ENCODE measurements at places on chromosomes 2 and 18.

DNA sequence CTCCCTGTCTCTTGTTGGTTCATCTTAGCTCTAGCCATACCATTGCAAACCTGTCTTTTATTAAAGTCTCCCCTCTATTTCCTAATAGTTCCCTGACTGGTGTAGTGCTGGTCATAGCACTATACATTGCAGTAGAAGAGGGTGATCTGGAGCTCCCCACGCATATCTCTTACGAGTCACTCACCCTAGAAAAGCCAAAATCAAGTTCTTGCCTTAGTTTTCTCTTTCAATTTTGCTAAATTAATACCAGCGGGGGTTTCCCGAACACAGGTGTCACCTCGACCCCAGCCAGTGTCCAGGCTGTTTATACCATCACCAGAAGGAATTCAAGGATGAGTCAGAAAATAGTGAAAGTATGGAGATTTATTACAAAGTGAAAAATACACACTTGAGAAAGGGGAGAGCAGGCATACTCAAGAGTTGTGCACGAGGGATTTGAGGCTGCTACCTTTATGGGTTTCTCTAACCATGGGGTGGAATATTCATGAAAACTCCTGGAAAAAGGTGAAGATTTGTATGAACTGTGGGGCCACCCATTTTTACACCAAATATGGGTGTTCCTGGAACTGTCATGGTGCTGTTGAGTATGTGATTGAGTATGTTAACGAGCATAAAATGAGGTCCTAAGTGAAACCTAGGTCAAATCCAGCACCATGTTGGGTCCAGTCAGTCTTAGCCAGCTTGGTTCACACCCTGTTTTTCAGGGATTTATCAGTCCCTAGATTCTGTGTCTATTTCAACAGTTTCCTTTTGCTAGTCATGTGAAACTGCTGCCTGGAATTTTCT is 20.2 kb downstream of the PROKR1 start:
- H3K4me1 ChIP-seq, result peaks cover 18% of the 10 kb centered on the region
- no peak overlapping the region for H3K4me3 ChIP-seq
- peak; percentile 50 for DNase-seq
- no peaks in the 10 kb centered on the region for H3K36me3 ChIP-seq
- H3K27me3 ChIP-seq, result peaks cover 13% of the 10 kb centered on the region

GRCh38 chr2:137797641-137798040 is 166.6 kb upstream of the HNMT start:
- H3K36me3 ChIP-seq, result peaks cover 1% of the 10 kb centered on the region
- no peak overlapping the region for H3K27ac ChIP-seq
- peaks cover 6% of the 10 kb centered on the region for H3K27me3 ChIP-seq
- H3K4me1 ChIP-seq, result no peaks in the 10 kb centered on the region

GRCh38 chr2:28663359-28663758 is 88.3 kb upstream of the PPP1CB start:
- H3K4me3 ChIP-seq, result no peak overlapping the region
- no peaks in the 10 kb centered on the region for H3K36me3 ChIP-seq
- H3K27ac ChIP-seq, result no peak overlapping the region
- no peaks in the 10 kb centered on the region for H3K27me3 ChIP-seq
- no peak for DNase-seq

- H3K4me3 ChIP-seq, result no peak overlapping the region
- no peaks in the 10 kb centered on the region for H3K27me3 ChIP-seq
- no peak overlapping the region for H3K27ac ChIP-seq
- peak; percentile 30 for DNase-seq
- peaks cover 24% of the 10 kb centered on the region for H3K4me1 ChIP-seq
Observed at GRCh38 chr2:134290358-134290757, 36.5 kb downstream of the MGAT5 start.

DNA sequence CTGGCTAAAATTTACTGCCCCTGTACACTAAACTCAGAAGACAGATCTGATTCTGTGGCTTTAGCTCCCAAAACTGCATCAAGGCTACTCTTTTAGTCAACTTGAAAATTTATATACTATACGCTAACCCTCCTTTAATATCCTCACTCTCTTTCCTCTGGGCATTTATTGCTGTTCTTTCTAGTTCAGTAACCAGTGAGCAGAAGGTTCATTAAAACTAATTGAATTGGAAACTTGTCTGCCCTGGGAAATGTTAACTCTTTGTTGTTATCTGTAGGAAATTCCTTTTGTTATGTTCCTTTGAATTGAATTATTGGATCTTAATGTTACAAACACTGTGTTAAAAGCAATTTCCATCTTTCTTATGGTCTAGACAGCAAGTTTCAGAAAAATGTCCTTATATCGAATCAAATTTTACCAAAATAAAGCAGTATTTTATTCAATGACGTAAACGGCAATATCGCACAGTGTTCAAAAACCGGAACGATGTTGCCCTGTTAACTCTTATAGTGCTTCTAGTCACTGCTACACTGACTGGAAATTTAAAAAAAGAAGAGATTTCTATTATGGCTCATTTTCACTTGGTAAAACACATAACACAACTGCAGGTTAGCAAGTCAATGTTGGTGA is 168.3 kb downstream of the NR4A2 start:
- no peaks in the 10 kb centered on the region for H3K4me1 ChIP-seq
- H3K27me3 ChIP-seq, result peaks cover 26% of the 10 kb centered on the region
- DNase-seq, result no peak
- H3K36me3 ChIP-seq, result no peaks in the 10 kb centered on the region

DNA sequence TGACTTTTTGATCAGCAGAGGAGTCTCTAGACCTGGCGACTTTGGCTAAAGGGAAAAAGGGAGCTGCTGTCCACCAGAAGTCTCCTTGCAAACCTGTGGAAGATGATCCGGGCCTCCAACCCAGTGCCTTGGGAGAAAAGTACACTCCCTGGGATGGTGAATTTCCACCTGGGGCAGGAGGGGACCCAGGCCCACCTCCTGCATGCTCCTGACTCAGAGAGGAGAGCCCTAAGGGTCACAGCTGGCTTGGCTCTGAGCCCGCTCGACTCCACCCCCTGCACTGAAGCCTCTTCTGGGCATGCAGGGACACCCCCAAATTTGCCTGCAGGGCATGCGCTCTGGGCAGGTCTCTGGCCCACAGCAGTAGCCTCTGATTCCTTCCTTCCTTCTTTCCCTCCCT is 66.5 kb downstream of the PDCL3 start:
- no peak overlapping the region for H3K4me3 ChIP-seq
- peaks cover 22% of the 10 kb centered on the region for H3K4me1 ChIP-seq
- no peak overlapping the region for H3K27ac ChIP-seq
- H3K27me3 ChIP-seq, result no peaks in the 10 kb centered on the region

DNA sequence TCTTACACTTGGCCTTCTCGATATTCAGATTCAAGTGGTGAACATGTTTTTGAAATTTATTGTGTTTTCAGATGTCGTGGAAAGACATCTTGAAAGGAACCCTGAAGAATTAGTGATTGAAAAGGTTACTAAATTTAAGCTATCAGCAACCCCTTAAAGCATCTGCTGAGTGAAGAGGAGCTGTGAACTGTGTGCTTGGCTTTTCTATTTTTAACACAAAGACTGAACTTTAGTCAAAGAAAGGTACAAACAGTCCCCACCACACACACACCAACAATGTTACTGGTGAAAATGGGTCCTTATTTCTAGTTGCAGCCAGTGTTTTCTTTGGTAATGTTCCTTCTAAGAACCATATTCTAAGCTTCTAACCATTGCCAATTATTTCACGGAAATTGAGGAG is 95.1 kb downstream of the CYRIA start:
- no peak overlapping the region for H3K4me3 ChIP-seq
- H3K4me1 ChIP-seq, result no peaks in the 10 kb centered on the region
- peaks cover 14% of the 10 kb centered on the region for H3K27me3 ChIP-seq
- H3K27ac ChIP-seq, result no peak overlapping the region
- H3K36me3 ChIP-seq, result peaks cover 4% of the 10 kb centered on the region
- DNase-seq, result no peak

GRCh38 chr2:113858764-113859163 is 31.1 kb upstream of the ACTR3 start:
- DNase-seq, result no peak
- no peaks in the 10 kb centered on the region for H3K27me3 ChIP-seq
- no peak overlapping the region for H3K27ac ChIP-seq
- no peak overlapping the region for H3K4me3 ChIP-seq

DNA sequence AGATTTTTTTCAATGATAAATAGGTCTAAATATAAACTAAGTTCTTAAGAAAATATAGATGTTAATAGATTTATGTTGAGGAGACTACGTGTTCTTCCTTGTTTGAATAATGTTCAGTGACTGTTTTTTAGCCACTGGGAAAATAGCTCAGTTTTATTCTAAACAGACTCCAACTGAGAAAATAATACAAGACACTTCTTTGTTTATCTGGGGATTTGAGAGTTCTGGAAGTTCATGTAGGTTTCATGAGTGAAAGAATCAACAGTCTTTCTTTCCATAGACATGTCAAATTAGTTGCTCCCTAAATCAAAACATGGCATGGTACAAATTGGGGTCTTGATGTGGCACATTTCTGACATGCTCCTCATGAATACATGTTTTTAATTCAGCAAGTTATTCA is 177.7 kb downstream of the MREG start:
- no peaks in the 10 kb centered on the region for H3K36me3 ChIP-seq
- no peak for DNase-seq
- H3K4me3 ChIP-seq, result no peak overlapping the region
- no peaks in the 10 kb centered on the region for H3K27me3 ChIP-seq

GRCh38 chr2:183773775-183774174 is 649.5 kb downstream of the NUP35 start:
- H3K4me1 ChIP-seq, result no peaks in the 10 kb centered on the region
- H3K36me3 ChIP-seq, result no peaks in the 10 kb centered on the region
- no peak for DNase-seq
- H3K27me3 ChIP-seq, result no peaks in the 10 kb centered on the region
- H3K4me3 ChIP-seq, result no peak overlapping the region

DNA sequence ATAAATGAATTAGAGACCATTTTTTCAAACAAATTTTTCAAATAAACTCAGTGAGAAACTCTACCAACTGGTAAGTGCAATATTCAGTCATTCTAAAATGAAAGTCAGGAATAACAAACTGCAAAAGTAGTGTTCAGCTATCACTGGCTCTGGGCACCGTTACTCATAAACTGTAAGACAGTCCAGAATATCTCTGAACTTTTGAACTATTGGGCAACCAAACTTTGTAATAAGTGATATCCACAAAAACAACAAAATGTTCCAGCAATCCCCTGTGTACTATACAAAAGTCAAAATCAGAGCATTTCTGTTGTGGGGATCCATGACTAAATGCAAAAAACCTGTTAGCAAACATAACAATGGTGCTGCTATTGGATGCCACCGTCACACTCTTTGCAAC is 56.3 kb downstream of the SLC25A12 start:
- H3K27me3 ChIP-seq, result no peaks in the 10 kb centered on the region
- H3K36me3 ChIP-seq, result peaks cover 54% of the 10 kb centered on the region
- H3K4me3 ChIP-seq, result no peak overlapping the region
- DNase-seq, result no peak

DNA sequence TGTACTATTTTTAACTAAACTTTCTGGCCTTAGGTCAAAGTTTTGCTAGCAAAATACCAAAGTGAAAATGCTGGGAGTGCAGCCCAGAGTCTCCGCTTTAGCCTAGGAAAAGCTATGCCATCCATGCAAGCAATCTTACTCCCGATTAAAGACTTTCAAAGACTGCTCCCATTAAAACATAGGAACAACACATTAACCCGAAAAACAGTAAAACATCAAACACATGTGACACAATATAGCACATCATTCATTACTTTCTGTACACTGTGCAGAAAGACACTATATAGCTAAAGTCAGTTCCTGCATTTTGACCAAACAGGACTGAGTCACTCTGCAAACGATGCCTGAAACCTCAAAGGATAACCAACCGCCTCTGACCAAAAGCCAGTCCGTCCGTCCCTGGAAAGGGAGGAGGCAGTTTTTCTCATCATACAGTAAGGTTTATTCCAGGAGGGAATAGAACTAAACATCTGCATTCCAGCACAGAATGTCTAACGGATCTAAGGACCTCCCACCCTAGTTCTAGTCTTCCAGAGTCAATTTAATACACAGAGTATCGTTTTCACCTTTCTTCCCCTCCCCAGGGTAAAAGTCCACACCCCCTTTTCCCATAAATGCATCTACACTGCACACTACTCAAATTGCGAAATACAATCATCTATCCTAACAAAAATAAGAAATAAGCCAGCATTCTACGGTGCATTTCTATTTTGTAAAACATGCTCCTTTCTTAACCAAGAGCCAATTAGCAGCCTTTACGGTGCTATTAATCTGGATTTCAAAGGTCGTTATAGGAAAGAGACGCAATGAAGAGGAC is 1.7 kb downstream of the ROCK2 start:
- H3K27me3 ChIP-seq, result no peaks in the 10 kb centered on the region
- peak overlapping the region; percentile 85 for H3K27ac ChIP-seq
- H3K4me3 ChIP-seq, result peak overlapping the region; percentile 99
- DNase-seq, result no peak
- H3K4me1 ChIP-seq, result peaks cover 31% of the 10 kb centered on the region

GRCh38 chr2:170925923-170926322 is 3.1 kb upstream of the GORASP2 start:
- DNase-seq, result no peak
- H3K27me3 ChIP-seq, result no peaks in the 10 kb centered on the region
- peaks cover 6% of the 10 kb centered on the region for H3K36me3 ChIP-seq
- H3K27ac ChIP-seq, result no peak overlapping the region
- H3K4me3 ChIP-seq, result no peak overlapping the region

DNA sequence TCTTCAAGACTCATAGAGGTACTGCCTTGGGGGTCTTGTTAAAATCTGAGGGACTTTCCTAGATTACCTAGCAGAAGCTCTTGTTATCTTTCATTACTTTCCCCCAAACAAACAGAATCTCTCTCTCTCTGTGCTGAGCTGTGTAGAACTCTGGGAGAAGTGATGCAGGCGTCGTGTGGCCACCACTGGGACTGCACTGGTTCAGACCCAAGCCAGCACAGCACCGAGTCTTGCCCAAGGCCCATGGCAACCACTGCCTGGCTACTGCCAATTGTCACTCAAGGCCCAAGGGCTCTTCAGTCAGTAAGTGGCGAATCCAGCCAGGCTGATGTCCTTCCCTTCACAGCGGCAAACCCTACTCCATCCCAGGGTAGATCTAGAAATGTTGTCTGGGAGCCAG is 28.6 kb downstream of the PPP1R1C start:
- H3K4me1 ChIP-seq, result no peaks in the 10 kb centered on the region
- no peaks in the 10 kb centered on the region for H3K27me3 ChIP-seq
- H3K36me3 ChIP-seq, result no peaks in the 10 kb centered on the region

GRCh38 chr2:222591661-222592060 is 64.2 kb downstream of the FARSB start:
- H3K36me3 ChIP-seq, result peaks cover 65% of the 10 kb centered on the region
- H3K4me1 ChIP-seq, result peaks cover 7% of the 10 kb centered on the region
- no peak overlapping the region for H3K4me3 ChIP-seq
